Upper lobe of left lung (tissue), 6 donors: ENCODE measurements at places on chromosomes 1 and 21.

DNA sequence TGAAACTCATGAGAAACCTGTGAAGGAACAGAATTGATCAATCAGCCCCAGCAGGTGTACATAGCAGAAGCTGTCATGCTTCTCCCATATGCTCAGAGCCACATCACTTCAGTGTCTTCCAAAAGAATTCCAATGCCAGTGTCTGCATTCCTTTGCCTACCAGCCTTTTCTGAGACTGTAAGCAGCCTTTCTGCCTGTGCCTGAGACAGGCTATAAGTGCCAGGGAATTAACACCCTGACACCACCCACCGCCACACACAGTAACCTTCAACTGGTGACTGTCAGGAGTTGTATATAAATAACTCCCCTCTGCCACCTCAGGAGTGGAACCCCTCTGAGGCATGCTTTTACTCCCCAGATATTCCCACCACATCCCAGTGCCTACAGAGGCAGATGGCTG lies 38.1 kb upstream of the SLAMF9 start:
- no peak for DNase-seq

GRCh38 chr1:13617108-13617507 lies 33.5 kb downstream of the PDPN start:
- no peak for DNase-seq

- no peak for DNase-seq
Measured at GRCh38 chr21:14916676-14917141, 148.1 kb downstream of the NRIP1 start.

- no peak for DNase-seq
Measured at GRCh38 chr1:18263547-18264120, 156.0 kb downstream of the IGSF21 start.

- DNase-seq: no peak
Measured at GRCh38 chr21:17631195-17631594, 18.5 kb upstream of the BTG3 start.

- DNase-seq: no peak
Measured at GRCh38 chr1:19878637-19878985, 3.6 kb upstream of the OTUD3 start.

GRCh38 chr1:201267481-201268229 lies 15.7 kb upstream of the PKP1 start:
- DNase-seq: no peak

DNA sequence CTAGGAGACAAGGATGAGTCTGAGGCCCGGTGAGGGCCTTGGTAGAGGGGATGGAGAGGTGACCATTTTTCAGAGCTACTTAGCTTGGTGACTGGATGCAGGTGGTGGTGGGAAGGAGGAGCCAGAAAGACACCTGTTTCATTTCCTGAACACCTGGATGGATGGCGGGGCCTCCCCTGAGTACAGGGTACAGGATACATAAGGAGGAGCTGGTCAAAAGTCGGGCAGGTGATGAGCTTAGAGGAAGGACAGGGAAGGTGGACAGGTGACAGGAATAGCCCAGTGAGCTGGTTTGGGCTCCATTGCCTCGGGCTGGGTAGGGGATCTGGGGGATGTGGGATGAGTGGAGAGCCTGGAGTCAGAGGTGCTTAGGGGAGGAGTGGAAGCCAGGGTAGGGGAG lies 6.3 kb downstream of the FAAH start:
- no peak for DNase-seq

- no peak for DNase-seq
Measured at GRCh38 chr21:34047835-34048234, 25.5 kb upstream of the MRPS6 start.

- DNase-seq: no peak
Measured at GRCh38 chr1:152902636-152903035, 5.7 kb upstream of the IVL start.

DNA sequence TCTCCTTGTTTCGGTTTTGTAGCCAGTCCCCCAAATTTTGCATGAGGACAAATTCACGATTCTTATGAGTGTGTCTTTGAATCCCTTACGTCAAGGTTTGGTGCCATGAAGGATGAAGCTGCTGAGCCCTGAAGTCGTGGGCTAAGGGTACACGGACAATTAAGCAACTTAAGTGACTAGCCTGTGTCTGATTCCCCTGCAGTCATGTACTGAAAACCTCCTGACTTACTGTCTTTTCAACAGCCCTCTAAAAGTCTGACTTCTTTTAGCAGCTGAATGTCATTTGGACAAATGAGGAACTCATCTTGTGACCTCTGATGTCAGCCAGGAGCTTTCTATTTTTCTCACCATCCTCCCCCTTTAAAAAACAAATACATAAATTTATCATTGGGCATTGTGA lies 27.1 kb upstream of the C1orf105 start:
- no peak for DNase-seq

- DNase-seq: no peak
Measured at GRCh38 chr1:44543064-44543744, 131.1 kb downstream of the TMEM53 start.

DNA sequence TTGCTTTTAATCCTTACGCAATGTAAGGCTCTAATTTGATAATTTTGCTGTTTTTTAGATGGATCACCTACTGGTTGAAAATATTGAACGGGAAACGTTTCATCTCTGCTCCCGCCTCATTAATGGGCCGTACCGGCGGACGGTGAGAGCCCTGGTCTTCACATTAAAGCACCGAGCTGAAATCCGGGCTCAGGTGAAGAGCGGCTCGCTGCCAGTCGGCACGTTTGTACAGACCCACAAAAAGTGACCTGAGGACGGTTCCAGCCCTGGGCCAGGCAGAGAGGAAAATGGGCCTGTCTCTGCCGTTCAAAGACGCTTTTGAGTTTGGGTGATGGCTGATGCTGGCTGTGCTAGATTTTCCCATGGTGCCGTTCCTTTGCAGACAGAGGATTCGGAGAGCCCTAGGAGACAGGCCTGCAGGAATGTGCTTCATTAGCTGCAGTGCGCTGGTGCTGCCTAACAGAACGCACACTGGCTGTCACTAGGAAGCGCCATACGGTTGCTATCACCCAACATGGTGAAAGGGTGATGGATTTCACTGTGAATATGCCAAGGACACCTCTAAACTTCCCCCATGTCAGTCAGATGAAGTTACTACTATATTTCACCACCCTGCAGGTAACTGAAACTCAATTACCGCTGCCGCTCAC lies 42.9 kb downstream of the TCEANC2 start:
- no peak for DNase-seq

DNA sequence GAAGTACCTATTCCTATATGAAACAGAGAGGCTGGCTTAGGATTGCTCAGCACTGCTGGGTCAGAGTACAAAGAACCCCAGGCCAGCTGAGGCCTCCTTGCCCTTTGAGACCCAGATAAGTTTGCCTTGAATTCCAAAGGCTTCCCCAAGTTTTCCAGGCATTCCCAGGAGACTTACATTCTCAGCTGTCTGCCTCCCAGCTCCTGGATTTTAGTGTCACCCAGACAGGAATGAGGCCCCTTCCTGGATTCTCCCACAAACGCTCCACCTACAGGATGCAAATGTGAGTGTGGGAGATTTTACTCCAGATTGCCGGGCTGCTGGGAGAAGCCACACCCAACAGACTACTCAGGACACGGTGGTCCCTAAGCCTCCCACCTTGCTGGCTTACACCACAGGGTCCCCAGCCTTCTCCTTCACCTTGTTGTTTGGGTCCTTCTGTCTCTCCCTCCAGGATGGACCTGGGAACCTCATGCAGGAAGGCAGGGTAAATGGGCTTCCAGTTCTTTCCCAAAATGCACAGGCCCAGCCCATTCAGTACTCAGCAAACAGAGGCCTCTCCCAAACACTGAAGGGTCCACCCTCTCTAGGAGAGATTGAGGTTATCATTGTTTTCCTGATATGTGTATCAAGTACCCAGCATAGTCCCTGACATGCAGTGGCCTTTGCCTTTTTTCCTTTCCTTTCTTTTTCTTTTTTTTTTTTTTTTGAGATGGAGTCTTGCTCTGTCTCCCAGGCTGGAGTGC lies 10.6 kb downstream of the RHBG start:
- no peak for DNase-seq

- no peak for DNase-seq
Measured at GRCh38 chr1:44496541-44497171, 91.6 kb downstream of the RNF220 start.

DNA sequence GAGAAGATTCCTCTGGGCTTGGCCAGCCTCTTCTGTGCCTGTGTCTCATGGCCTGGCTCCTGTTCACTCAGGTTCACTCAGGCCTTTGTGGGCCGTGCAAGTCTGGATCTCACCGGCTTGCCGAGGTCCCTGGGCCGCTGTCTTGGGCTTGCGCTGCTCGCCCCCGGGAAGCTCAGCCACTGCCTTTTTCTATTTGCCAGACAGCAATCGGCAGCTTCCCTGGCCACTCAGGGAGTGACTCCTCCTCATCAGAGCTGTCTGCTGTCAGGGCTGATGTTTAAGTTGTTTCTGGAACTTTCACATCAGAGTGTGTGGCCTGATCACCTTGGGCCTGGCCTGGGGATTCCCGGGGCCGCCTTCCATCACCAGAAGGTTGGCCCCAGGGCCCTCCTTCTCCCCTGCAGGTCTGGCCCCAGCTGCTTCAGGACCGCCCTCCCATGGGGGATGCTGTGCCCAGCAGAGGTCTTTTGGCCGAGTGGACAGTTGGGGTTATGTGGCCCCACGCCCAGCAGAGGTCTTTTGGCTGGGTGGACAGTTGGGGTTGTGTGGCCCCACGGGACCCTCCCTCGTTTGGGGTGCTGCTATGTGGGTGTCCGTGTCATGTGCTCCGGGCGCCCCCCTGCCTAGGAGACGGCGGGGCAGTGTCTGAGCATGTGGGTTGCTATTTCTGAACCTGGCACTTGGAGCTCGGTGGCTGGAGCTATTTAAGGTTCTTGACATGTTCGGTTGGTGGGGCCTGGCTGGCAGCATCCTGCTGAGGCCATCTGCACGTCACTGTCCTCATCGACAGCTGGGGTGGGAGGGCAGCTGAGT lies 12.5 kb downstream of the SLX9 start:
- no peak for DNase-seq

- no peak for DNase-seq
Measured at GRCh38 chr1:17791055-17791390, 35.9 kb downstream of the ACTL8 start.

GRCh38 chr1:25674807-25675084 lies 58.2 kb downstream of the MAN1C1 start:
- no peak for DNase-seq

- no peak for DNase-seq
Measured at GRCh38 chr1:235366286-235366685, 941 bp upstream of the TBCE start.

- no peak for DNase-seq
Measured at GRCh38 chr1:46594063-46594462, 10.0 kb downstream of the MKNK1 start.

DNA sequence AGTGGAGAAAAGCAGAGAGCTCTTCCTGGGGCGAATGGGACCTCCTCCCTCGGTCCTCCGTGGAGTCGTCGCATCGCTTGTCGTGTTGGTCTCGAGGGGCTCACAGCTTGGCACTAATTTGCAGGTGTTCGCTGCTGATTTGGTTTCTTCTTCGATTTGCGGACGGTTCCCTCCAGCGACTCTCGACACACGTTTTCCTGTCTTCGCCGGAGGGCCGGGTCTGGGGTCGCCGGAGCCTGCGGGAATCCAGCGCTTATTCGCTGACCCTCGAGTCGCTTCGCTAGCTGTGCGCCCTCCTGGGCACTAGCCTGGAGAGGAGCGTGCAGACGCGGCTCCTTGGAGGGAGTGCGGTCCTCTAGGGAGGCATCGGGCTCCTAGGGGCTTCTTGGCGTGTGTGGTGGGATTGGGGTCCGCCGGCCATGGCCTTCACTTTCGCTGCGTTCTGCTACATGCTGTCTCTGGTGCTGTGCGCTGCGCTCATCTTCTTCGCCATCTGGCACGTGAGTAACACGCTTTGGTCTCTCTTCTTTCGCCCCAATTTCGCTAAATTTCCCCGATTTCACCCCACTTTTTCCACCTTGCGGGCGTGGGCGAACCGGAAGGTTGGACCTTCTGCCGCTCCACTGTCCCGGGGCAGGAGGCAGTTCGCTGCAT lies 766 bp downstream of the CNIH3 start:
- peak; percentile 60 for DNase-seq

GRCh38 chr1:153612755-153613331 lies at the start of gene S100A16:
TSS of gene S100A16 (minus strand) at chr1:153613137. CDS start at chr1:153608151, 4,986 bp downstream.
- DNase-seq: peak; percentile 87

GRCh38 chr1:235006816-235007215 lies 121.8 kb downstream of the TOMM20 start:
- DNase-seq: no peak

DNA sequence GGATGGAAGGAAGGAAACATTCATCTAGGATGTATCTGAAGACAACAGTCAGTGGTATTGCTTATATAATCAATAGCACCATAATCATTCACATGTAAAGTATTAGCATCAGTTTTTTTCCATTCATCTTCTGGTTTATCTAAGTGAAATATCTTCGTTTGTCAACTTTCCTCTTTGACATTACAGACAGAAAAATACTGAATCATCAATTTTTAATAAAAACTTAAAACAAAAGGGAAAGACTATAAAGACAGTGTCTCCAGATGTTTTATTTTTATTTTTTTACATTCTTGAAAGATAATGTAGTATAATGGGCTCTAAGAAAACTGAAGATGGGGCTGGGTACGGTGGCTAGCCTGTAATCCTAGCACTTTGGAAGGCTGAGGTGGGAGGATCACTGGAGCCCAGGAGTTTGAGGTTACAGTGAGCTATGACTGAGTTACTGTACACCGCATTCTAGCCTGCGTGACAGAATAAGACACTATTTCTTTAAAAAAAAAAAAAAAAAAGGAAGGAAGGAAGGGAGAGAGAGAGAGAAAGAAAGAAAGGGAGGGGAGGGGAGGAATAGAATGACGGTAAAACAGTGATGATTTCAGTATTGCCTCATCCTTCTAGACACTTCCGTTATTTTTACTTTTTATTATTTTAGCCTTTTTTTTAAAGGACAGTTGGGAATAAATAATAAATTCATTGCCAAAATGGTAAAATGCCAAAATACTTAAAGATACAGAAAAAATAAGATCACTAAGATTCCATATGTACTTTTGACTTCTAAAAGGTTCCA lies 89.5 kb downstream of the NRIP1 start:
- no peak for DNase-seq

- DNase-seq: peak; percentile 15
Measured at GRCh38 chr1:7233237-7233540, 447.9 kb downstream of the CAMTA1 start.

- DNase-seq: no peak
Measured at GRCh38 chr1:46335081-46335480, 5.5 kb upstream of the NSUN4 start.

DNA sequence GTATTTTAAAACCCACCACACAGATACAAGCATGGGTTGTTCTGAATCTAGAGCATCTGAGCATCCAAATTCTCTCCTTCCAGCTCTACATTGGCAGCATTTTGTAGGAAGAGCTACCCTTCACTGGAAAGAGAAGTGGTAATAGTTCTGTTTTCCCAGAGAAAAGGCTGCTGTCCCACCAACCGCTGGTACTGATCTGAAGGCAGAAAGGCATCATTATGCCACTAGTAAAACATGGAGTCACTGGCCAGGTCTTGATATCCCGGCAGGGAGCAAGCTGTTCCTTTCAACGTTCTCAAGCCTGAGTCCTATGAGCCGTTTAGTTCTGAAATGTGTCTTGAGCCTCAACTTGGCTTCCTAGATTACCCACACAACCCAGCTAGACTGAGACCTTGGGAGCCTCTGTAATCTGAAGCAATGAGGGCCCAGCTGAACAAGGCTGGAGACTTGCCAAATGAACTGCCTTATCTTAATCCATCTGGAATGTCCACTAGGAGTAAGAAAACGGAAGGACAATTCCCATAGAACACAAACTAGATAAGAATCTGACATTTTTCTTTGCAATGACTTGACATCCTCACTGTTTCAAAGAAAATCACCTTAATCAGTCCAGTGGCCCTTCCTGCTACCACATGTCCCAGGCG lies 116.8 kb downstream of the KCNH1 start:
- no peak for DNase-seq
